ENCODE measurements at places on chromosomes 4 and X.

DNA sequence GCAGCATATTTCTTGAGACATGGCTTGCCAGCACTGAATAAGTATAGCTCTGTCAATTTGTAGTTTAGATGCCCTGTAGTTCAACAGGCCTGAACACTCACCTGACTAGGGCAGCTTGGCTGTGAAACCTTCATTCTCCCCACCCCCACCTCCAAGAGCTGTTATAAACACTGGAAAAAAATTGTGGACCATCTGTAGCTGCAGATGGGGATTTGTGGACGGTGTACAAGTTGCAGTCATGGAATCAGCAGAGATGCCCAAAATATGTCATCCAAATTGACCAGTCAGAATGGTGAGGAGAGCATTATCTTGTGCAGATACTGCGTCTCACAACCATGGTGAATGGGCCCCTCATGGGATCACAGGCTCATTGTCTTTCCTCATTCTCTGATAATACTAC lies 76.2 kb upstream of the PAQR3 start:
- no peak for DNase-seq

DNA sequence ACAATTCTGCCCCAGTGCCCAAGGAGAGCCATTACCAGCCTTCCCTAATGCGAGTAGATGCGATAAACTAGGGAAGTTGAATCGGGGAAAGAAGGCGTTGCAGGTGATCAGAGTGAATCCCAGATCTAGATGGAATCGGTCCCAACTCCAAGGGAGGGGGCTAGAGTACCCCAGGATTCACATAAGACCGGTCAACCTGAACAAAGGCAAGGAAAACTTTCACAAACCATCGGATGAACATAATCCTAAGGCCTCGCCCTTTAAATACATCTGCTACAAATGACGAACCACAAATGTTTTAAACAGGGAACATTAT lies 11.2 kb upstream of the ZCCHC13 start:
- DNase-seq = no peak

GRCh38 chr4:70628444-70628843 lies at the start of gene ENAM:
Gene ENAM, plus strand, starts transcription at chr4:70628744. Its CDS starts 757 bp downstream, at chr4:70629501.
- no peak for DNase-seq

DNA sequence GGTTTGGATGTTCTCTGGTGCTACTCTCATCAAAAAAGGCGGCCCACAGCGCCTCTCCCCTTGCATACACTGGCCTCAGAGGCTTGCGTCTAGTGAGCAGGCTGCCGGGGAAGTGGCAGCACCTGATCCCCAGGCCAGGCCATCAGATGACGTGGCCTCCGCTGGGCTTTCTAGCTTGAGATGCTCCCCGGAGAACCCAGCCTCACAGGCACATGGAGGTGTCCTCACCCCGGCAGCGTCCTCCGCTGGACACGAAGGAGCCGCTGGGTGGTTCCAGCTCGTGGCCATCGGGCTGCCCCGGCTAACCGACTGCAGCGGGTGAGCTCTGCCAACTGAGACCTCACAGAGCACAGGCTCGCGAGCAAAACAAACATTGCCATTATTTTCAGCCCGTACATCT lies 12.8 kb downstream of the IRAK1 start:
- DNase-seq = no peak

GRCh38 chr4:16759931-16760582 lies 138.4 kb downstream of the LDB2 start:
- no peak for DNase-seq

DNA sequence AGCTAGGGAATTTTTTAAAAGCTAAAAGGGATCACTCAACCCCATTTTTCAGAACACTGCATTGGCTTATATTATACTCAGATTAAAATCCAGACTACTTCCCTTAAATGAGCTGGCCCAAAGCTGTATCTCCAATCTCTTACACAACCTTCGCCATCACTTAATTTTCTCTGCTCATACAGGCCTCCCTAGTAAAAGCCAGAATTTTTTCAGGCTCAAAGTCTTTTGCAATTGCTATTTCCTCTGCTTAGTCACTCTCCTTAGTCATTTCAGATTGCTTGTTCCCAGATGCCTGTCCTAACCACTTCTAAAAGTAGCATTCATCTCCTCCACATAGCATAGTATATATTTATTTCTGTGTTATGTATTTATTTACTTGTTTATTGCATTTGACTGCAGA lies 1587.9 kb upstream of the ADGRL3 start:
- DNase-seq = no peak

GRCh38 chr4:185113340-185113739 lies 29.7 kb upstream of the SLC25A4 start:
- no peak for DNase-seq

DNA sequence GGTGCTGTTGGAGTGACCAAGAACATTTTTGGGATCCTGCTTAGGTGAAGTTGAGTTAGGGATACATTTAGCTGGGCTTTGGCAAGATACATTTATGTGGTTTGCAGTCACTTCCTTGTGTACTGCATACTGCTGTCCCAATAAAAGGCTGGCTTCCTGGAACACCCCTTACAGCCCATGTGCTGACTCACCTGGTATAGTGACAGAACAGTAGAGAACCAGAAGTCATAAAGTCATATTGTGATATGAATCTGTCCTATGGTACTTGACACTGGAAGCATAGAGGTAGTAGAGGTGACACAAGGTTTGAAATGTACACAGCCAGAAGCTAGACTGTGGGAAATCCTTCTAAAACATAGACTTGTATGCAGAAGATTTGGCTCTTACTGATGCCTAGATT lies 55.3 kb upstream of the SLC25A43 start:
- DNase-seq = no peak

DNA sequence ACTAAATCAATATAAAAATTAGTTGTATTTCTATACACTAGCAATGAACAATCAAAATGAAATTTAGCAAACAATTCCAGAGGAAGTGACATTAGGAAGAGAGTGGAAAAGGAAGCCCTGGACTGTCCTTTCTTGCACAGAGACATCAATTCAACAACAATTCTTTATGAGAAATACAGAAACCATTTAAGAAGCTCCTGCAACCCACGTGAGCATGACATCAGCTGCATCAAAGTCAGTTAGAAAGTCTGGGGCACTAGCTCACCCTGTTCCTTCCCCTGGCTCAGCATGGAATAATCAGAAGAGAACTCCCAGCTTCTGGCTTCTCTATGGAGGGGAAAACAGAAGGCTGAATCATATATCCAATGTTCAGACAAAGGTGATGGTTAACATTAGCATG lies 48.6 kb upstream of the STARD8 start:
- DNase-seq = no peak

- no peak for DNase-seq
Observed at GRCh38 chr4:158236304-158237030, 26.2 kb downstream of the TMEM144 start.

DNA sequence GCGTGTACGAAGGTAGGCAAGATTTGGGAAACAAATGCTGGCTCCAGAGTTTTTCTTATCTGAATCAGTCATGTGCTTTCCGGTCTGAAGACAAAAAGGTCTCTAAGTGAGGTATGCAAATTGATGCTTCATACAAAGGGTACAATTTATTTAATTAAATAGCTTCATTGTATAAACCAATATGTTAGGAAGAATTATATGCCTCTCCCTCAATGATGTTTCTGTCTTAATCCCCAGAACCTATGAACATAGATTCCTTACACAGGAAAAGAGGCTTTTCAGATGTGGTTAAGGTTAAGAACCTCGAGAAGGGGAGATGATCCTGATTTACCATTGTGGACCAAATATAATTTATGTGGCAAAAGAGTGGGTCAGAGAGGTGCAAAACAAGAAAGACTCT lies 543.5 kb upstream of the PCDH10 start:
- DNase-seq = no peak

- DNase-seq = no peak
Observed at GRCh38 chrX:9033989-9034388, at the start of gene FAM9B. Gene FAM9B, minus strand, starts transcription at chrX:9034127. Its CDS starts 1,141 bp downstream, at chrX:9032986.

- no peak for DNase-seq
Observed at GRCh38 chrX:97876697-97877407, 993.1 kb downstream of the RPA4 start.

GRCh38 chr4:25928379-25929297 lies 14.6 kb downstream of the SMIM20 start:
- no peak for DNase-seq

GRCh38 chr4:52951016-52951415 lies 88.9 kb downstream of the RASL11B start:
- no peak for DNase-seq

- no peak for DNase-seq
Observed at GRCh38 chrX:46856483-46856882, 19.6 kb downstream of the RP2 start.

DNA sequence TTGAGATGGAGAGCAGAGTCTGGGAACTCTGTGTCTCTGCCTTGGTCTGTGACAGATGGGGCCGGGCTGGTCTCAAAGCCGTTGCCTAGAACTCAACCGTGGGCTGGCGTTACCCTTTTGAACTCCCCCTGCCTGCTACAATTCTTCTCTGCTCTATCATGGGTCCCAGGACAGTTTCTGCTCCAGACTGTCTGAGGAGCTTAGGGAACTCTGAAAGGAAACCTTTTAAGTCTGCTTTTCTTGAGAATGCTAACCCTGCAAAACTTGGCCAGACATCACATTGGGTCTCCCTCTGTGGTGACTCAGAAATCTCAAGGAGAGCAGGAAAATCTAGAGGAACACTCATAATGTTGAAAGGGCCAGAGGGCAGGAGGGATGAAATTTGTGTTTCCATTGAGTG lies 240.6 kb downstream of the CBR4 start:
- no peak for DNase-seq

DNA sequence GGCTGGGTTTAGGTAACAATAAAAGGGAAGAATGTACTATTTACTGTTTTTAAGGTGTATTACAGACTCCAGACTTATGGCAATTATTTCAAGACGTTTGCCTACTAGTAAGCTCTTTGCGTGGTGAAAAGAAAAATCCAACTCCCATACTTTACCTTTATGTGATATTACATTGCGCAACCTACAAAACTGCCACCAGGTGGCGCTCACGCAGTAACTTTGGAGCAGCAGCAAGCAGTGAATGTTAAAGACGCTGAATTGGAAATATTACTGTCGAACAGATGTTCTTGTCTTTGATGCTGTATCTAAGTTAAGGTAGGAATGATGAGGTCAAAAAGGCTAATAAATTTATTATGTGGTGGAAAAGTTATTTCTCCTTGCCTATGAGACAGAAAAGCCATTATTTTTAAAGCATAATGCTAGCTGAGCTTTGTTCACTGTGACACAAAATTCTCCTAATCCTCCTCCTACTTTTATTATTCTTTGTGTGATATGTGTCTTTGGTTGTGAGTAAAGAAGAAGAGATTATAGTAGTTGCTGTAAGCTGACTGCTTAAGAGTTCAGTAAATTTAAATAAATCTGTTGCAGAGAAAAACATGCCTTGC lies 1099.8 kb upstream of the TENM3 start:
- DNase-seq = peak; percentile 7

DNA sequence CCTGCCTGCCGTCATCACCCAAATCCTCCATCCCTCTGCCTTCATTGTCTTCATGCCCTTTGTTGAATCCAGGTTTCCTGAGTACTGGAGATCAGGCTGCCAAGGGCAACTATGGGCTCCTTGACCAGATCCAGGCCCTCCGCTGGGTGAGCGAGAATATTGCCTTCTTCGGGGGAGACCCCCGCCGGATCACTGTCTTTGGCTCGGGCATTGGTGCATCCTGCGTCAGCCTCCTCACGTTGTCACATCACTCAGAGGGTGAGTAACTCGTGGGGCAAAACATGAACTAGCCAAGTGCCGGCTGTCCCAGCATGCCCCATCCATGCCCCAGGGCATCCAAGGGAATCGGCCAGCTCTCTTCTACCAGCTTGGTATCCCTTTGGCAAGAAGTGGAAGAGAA lies 19.4 kb downstream of the NLGN3 start:
- DNase-seq = no peak

DNA sequence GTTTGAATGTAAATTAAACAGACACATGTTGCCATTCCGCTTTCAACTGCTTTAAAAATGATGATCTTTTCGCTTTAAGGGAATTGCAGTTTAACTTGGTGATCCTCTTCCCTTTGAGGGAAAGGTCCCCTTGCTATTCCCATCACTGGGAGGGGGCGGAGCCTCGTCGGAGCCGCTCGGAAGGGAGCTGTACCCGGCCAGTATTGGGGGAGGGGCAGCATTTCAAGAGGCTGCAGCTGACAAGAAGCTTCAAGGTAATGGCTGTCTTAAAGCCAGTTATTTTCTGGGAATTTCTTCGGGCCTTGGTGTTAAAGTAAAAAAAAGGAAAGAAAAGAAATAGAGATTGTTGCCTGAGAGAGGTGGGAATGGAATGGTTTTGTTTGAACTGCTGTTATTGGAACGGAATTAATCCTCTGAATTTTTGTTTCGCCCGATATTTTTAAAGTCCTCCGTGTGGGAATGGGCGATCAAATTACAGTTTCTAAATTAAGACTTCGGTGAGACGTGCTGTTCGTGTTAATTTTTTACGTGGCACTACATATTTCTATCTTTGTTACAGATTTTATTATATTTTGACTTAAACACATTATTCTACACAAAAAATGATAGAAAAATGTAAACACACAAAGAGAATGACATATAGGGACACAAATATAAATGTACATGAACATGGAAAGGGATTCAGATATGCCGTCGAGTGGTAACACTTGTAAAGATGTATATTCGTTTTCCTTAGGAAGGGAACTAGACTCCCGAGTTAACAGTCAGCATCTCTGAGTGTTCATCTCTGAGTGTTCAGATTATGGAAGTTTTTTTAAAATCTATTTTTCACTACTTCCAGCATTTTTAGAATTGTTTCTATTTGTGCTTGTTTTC lies 9.2 kb downstream of the PWWP3B start:
- DNase-seq = no peak

- DNase-seq = no peak
Observed at GRCh38 chr4:20272411-20272872, 20.7 kb downstream of the SLIT2 start.

DNA sequence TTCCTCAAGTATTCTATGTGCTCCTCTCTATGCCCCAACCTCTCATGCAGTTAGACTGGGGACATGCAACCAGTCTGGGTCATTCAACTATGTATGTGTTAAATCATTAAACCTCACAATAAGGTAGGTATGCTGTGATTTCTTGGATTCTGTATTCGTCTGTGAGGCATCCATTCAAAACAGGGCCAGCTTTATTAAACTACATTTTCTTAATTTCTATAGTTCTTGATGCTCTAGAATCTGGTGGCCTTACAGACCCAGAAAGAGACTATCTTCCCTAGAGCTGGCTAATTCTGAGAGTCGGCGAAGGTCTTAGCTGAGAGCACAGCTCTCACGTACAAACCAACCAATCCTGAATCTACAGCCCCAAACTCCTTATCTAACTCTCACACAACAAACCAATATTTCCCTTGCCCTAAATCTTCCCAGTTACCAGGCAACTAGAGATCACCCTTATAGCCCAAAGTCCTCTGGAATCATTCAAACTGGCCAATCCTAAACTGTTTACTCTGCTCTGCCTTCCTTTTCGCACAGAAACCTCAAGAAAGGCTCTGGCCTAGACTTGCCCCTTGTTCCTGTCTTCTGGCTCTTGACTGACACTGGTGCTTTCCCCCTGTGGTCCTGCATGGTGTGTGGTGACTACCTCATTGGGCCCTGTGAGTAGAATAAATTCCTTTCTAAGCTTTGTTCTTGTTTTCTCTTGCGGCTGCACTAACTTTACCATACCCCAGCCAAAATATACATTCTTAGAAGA lies 203.5 kb upstream of the TET2 start:
- DNase-seq = no peak

- no peak for DNase-seq
Observed at GRCh38 chrX:21725496-21725895, 32.4 kb downstream of the SMPX start.

Data from stimulated activated CD4-positive, alpha-beta T cell treated with anti-CD3 and anti-CD28 coated beads, Interleukin-1b, Interleukin-23, amount 100 ng/mL, for 1 hour (primary cell).